Naive thymus-derived CD8-positive, alpha-beta T cell (primary cell): ENCODE measurements at places on chromosomes 3 and 15.

DNA sequence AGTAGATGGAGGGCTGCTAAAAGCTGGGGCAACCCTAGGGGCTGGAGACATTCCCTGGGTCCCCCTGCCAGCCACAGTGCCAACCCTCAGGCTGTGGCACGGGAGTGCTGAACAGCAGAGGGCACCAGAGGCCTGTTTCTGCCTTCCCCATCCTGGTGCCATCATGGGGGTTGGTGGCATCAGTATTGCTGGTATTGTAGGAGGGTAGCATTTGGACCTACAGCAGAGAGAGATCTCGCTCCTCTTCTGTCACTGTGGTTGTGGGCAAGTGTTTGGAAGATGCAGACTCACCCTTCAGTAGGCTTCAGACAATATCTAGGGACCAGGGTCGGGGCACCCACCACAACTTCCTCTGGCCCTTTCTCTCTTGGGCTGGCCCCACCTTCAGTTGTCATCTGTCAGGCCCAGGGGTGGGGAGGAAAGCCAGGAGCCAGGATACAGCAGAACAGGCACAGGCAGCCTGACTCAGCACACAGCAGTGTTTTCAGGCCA lies 123.5 kb downstream of the RPLP1 start:
- DNase-seq = peak; percentile 64

- no peak for DNase-seq
Observed at GRCh38 chr3:16055606-16056211, 118.8 kb upstream of the GALNT15 start.

DNA sequence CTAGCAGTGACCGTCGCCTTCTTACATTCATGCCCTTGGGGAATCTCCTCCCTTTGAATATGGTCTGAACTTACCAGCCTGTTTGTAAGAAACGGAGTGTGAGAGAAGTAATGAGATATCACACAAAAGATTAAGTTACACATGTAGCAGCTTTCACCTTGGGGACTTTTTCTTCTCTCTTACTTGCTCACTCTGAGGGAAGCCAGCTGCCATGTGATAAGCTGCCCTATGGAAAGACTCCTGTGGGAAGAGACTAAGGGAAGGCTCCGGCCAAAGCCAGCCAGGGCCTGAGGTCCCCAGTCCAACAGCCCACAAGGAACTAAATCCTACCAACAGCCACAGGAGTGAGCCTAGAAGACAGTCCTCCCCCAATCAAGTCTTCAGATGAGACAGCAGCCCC lies 190.4 kb upstream of the TSC22D2 start:
- no peak for DNase-seq

DNA sequence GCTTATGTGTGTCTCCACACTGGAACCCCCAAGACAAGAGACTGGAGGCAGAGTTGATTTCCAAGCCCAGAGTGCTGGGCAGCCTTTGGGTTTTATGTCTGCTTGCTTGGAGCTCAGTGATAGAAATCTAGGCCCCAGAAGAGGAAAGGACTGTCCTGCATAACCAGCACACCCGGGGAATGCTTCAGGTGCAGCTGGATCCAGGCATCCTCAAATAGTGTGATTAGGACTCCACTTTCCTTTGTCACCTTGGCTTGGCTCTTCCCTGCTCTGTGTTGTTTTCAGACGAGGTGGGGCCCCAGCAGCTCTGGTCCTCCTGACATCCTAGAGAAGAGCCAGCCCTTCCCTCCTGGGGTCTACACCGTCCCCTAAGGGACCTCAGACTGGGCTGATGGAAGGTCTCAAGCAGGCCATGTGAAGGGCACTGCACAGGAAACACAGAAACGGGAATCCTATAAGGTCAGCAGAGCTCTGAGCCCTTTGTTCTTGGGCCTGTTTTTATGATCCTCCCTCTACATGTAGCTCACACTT lies 143.7 kb downstream of the TJP1 start:
- no peak for DNase-seq

GRCh38 chr15:69323893-69324430 lies 25.2 kb downstream of the PAQR5 start:
- DNase-seq = no peak

GRCh38 chr3:52763466-52763865 lies 7.3 kb downstream of the NEK4 start:
- no peak for DNase-seq

DNA sequence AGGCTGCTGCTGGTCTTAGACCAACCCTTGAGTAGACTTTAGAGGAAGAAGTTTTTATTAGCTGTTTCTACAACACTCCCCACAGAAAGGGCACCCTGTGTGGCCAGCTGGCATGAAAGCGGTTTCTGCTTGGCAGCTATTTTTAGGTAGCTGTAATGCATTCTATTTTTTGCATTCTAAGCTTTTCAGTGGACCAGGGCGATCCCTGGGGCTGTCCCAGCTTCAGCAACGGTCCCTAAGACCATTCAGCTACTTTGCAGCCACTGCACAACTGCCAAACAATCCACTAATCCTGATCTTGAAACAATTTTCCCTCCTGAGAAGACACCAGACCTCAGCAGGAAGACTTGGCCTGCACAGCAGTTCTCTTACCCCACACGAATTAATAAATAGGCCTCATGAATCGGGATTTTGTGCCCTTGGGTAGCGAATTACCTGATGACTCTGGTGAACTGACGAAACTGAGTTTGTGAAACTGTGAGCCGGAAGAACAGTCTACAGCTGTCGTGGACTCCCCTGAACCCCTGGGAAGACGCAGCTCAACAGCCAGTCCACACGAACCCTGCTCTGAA lies 14.6 kb upstream of the TFRC start:
- DNase-seq = no peak

- no peak for DNase-seq
Observed at GRCh38 chr15:100732211-100733055, 130.0 kb downstream of the ASB7 start.

GRCh38 chr15:47725906-47726305 lies 8.6 kb downstream of the SEMA6D start:
- no peak for DNase-seq

GRCh38 chr15:58401991-58402649 lies 29.7 kb upstream of the LIPC start:
- no peak for DNase-seq

GRCh38 chr3:41690766-41691563 lies 270.9 kb downstream of the ULK4 start:
- no peak for DNase-seq

DNA sequence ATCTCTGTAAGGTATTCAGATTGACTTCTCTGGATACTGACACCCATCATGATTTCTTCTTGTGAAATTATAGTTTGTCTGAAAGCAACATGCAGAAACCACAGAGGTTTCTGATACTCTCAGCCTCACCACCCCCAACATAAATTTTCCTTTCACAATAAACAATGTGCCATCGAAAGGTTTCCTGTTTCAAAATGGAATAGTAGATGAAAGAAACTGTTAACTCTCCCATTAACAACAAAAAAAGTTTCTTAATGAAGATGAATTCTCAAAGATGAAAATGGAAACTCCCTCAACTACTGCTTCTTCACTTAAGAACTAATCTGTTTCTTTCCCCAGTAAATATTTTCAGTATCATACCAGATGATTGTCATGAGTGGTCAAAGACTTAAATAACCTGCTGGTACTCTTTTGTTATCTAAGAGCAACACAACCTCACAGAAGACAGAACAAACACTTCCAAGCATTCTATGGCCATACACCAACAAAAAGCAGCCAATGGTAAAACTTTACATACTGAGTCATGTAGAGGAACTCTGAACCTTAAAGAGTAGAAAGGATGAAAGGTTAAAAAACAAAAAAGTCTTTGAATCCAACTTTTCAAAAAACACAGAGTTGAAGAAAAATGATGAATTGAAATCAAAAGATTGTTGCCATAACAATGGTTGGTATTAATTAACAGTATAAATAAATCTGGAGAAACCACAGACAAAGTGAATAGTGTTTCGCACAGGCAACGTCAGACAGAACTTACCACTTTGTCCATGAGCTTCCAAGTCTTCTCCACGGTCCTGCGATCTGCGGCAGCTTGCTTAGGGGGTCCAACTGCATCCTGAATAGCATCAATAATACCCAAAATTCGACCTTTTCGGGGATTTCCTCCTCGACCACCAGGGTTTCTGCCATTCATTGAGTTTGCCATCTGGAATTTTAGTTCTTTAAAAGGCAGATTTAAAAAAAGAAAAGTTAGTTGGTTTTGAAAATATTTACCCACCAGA lies 1.9 kb downstream of the CBLB start:
- DNase-seq = no peak

DNA sequence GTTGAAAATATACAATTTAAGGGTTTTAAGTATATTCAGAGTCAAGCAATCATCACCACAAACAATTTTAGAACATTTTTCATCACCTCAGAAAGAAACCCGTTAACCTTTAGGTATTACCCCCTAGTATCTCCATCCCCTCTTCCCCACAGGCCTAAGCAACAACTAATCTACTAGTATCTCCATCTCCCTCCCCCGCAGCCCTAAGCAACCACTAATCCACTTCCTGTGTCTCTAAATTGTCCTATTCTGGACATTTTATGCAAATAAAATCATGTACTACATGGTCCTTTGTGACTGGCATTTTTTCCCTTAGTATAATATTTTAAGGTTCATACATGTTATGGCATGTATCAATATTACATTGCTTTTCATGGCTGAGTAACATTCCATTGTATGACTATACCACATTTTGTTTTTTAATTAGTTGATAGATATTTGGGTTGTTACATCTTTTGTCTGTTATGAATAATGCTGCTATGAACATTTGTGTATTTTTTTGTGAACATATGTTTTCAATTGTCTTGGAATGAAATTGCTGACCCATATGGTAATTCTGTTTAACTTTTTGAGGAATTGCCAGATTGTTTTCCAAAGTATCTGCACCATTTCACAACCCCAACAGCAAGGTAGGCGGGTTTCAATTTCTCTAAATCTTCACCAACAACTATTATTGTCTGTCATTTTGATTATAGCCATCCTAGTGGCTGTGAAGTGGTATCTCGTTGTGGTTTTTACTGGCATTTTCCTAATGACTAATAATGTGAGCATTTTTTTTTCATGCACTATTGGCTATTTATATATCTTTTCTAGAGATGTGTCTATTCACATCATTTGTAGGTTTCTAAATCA lies 215.6 kb upstream of the CD96 start:
- no peak for DNase-seq

DNA sequence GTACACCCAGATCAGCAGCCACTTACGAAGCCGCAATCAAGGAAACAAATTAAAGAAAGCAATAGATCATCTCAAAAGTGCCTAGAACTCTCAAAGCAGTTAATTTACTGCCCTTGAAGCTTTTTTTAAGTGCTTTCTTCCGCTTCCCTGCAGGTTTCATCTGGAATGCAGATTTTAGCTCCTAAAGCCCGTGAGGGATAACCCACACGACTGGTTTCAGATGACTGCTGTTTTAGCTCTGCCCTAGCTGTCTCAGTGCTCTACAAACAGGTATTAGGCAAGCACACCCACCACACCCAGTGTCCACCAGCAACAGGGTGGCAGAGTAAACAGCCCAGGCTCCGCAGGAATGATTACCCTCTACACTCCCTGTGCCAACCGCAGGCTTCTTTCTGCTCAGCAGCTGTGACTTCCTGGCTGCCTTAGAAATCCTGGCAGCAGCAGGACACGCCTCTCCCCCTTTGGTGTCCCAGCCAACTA lies 126.0 kb downstream of the FMN1 start:
- DNase-seq = no peak

- no peak for DNase-seq
Observed at GRCh38 chr3:30711151-30711550, 104.8 kb downstream of the TGFBR2 start.

DNA sequence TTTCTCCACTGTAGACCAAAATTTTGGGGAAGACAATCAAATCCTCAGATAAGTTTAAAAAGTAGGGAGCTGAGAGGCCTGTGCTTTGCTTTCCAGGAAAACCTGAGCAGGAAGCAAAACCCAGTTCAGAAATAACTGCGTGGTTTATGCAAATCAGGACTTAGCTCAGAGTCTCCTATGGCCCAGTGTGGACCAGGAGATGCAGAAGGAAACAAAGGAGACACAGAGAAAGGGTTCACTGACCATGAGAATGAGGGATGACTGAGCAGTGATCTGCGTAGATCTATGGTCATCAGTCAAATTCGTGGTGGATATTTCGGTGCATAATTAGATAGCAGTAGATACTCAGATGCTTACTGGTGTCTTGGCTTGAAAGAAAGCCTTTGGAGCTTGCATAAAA lies 196.6 kb downstream of the TPRG1 start:
- DNase-seq = no peak

DNA sequence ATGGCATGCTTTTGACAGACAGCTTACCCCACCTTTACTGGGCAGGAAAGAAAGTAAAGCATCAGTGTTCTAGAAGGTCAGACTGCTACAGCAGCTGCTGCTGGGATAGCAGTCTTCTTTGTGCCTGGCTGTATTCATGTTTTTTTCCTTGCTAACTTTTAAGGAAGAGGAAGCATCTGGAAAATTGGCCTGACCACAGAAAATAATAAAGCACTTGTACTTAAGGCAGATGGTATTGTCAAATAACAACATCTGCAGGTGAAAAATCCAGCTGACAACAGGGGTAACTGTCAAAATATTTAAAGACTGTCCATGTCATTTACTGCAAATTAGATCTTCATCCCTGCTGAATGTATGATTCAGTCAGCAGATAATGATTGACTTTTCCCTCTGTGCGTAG lies 229.0 kb downstream of the OXSM start:
- no peak for DNase-seq

- no peak for DNase-seq
Observed at GRCh38 chr3:12999147-13000140, 73.8 kb downstream of the IQSEC1 start.

- DNase-seq = no peak
Observed at GRCh38 chr15:99228120-99228770, 21.1 kb downstream of the TTC23 start.

- peak; percentile 56 for DNase-seq
Observed at GRCh38 chr3:177642804-177643125, 445.5 kb upstream of the TBL1XR1 start.

DNA sequence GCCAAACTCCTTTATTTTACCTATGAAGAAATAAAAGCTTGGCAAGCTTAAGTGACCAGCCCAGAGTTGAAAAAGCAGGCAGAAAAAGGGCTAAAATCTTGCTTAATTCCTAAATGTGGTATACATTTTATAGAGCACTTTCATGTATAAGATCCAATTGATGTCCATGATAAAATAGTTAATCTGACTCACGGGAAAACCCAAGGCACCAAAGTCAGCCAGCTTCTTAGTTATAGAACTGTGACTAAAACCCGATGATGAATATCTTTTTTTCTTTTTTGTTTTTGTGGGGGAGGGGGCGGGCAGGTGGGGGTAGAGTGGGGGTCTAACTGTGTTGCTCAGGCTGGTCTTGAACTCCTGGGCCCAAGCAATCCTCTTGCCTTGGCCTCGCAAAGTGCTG lies 71.4 kb downstream of the PEAK1 start:
- no peak for DNase-seq

- no peak for DNase-seq
Observed at GRCh38 chr3:125431391-125431790, 56.3 kb upstream of the ZNF148 start.

GRCh38 chr15:69443032-69443611 lies 9.5 kb upstream of the RPLP1 start:
- DNase-seq = no peak
